Myocyte (in vitro differentiated cells): ENCODE measurements at places on chromosomes 1 and 21.

GRCh38 chr1:15107911-15108310, 45.6 kb upstream of the TMEM51 start:
- no peak for DNase-seq

- DNase-seq: no peak
Observed at GRCh38 chr1:225974454-225974853, 24.7 kb downstream of the SDE2 start.

GRCh38 chr1:165189913-165190312, 166.6 kb downstream of the LMX1A start:
- DNase-seq: no peak

DNA sequence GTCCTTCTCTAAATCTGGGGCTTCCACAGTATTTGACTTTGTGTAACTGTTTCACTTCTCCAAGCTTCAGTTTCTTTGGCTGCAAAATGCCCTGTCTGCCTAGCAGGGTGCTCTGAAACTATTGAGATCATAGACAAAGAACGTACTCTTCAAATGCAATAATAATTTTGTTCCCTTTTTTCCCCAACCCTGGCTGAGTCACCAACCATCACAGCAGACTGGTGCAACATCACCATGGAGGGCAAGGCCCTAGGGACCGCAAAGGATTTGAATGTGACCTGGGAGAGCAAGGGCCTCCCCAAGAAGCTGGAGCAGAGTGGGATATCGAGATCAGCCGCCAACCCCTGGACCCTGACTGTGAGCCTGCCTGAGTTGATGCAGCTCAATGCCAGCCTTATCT, 115.0 kb downstream of the FCRL5 start:
- DNase-seq: no peak

DNA sequence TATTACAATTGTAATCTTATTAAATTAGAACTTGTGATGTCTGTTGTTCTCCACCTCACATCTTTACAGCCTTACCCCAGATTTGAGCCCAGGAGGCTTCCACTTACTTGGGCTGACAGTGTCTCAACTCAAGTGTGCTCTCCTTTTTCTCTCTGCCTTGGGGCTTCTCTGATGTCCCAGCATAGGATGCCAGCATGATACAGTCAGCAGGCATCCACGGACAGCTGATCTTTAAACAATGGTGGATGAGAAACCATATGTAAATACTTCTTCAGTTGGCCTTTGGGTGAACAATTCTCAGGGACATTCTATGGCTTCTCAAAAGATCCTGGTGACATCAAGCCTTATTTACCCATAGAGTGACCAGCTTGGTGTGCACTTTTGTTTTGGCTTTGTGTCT, 107.6 kb upstream of the GORAB start:
- no peak for DNase-seq

DNA sequence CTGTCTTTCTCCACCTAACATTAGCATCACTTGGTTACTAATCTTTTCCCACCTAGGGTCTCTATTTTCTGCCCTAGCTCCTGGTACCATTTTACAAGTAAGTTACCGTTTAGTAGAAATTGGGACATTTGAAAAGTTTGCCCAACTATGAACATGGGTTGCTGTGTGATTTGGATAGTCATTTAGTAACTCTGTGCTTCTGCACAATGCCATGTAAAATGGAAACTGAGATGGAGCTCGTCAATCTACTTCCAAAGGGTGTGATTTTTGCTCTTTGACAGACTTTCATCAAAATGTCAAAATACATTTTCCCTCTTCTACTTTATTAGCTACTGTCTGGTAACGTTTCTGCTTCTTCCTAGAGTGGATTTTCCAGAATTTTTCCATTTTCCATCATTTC, 381.5 kb upstream of the B3GALT2 start:
- DNase-seq: no peak

GRCh38 chr21:41681348-41681801, 85.5 kb downstream of the RIPK4 start:
- DNase-seq: no peak

- no peak for DNase-seq
Observed at GRCh38 chr1:214511639-214511998, 39.8 kb downstream of the PTPN14 start.

- peak; percentile 30 for DNase-seq
Observed at GRCh38 chr1:154716614-154717527, 108.9 kb upstream of the ADAR start.

- DNase-seq: no peak
Observed at GRCh38 chr1:199122085-199122484, 483.2 kb downstream of the PTPRC start.

GRCh38 chr1:55413286-55413685, 198.1 kb upstream of the USP24 start:
- DNase-seq: no peak

GRCh38 chr1:203290261-203291089, 14.8 kb upstream of the BTG2 start:
- DNase-seq: peak; percentile 95

GRCh38 chr1:15737324-15738319, 1.6 kb downstream of the SLC25A34 start:
- peak; percentile 76 for DNase-seq

DNA sequence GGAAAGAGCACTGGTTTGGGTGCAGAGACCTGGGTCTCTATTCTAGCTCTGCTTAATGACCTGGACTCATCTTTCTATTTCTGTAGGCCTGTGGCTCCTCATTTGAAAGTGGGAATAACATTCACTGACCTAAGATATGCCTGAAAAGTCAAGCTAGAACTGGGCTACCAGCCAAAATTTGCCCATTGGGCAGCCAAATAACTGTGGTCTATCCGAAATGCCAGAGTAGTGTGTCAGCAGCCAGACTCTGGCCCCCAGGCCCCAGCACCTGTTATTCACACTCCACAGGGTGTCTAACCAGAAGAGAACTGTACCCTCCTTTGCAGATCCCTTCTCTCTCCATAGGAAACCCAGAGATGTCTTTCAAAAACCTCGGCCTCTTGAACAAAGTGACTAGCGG, 12.6 kb downstream of the DAB1 start:
- peak; percentile 89 for DNase-seq

- no peak for DNase-seq
Observed at GRCh38 chr1:218943371-218943770, 230.3 kb upstream of the LYPLAL1 start.

DNA sequence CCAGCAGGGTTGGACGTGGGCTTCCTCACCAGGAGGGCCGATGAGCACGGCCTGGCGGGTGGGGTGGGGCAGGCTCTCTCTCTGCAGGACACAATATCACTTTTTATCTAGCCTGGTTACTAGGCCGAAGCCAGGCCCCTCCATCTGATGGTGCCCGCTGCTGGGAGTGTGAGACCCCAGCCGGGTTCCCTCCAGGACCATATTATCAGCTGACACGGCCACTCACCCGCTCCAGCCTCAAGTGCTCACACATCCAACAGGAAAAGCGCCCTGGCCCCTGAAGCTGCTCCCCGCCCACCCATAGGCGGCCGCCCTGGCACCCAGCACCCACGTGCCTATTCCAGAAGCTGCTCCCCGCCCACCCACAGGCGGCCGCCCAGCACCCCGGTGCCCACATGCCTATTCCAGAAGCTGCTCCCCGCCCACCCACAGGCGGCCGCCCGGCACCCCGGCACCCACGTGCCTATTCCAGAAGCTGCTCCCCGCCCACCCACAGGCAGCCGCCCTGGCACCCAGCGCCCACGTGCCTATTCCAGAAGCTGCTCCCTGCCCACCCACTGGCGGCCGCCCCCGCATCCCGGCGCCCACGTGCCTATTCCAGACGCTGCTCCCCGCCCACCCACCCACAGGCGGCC, 5.0 kb downstream of the SLC19A1 start:
- DNase-seq: no peak

DNA sequence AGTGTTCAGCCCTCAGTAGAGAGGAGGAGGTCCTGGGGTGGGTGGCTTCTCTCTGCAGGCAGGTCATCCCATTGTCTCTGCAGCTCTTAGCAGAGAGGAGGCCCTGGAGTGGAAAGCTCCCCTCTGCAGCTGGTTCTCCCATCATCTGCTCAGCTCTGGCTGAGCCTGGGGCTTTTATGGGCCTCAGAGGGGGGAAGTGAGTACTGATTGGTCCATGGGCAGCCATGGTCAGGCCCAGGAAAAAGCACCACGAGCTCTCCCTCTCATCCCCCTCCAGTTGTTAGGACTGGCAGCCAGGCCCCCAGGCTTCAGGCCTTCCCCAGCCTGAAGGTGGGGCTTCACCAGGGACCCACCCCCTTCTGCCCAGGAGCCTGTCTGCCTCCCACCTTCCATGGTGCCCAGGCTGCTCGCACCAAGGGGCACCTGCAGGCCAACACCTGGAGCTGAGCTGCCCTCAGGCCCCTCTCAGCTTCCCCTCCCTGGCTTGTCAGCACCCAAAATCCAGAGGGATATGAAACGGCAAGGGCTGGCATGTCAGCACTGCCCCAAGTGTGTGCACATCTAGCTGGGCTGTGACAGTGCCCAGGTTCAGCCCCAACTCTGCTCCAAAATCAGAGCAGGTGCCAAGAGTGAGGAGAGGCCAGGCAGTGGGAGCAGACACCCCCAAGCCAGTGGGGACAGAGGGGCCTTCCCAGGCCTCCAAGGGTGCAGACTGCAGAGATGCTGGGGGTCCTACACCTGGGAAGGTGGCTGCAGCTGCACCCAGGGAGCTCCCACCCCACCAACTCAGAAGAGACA, 449.0 kb downstream of the MATN1 start:
- no peak for DNase-seq

- DNase-seq: peak; percentile 8
Observed at GRCh38 chr1:64515427-64515826, 45.5 kb downstream of the CACHD1 start.

DNA sequence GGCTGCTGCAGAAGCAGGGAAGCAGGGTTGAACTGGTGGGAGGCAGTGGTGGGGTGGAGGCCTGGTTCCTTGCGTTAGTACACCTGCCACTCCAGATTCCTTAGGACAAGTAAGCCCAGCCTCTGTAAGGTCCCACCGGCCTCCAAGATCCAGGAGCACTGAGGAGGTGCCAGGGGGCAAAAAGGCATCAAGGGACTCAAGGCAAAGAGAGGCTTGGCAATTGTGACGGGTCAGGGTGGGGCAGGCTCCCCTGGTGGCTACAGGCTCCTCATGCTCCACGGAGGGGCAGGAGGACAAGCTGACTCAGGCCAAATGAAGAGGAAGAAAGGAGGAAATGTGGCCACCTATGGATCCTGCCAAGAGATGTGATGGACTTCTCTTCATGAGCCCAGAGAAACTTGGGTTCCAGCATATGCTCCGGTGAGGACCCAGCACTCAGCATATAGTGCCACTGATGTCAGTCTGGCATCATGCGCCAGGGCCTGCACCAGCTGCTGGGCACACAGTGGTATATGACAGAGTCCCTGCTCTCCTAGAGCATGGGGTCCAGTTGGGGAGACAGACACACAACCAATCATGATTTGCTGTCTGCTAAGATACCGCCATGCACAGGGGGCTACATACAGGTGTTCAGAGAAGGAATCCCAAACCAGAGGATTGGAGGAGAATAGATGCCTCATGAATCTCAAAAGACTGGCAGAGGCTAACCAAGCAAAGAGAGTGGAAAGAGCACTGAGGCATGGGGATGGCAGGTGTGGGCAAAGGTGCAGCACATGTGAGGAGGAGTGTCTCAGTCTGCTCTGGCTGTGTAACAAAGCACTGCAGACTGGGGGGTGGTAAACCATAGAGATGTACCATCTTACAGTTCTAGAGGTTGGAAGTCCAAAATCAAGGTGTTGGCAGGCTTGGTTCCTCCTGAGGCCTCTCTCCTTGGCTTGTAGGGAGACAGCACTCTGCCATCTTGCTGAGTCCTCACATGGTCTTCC, 249.7 kb downstream of the RHOU start:
- DNase-seq: no peak

GRCh38 chr1:192485692-192486436, 89.7 kb upstream of the RGS1 start:
- peak; percentile 95 for DNase-seq

DNA sequence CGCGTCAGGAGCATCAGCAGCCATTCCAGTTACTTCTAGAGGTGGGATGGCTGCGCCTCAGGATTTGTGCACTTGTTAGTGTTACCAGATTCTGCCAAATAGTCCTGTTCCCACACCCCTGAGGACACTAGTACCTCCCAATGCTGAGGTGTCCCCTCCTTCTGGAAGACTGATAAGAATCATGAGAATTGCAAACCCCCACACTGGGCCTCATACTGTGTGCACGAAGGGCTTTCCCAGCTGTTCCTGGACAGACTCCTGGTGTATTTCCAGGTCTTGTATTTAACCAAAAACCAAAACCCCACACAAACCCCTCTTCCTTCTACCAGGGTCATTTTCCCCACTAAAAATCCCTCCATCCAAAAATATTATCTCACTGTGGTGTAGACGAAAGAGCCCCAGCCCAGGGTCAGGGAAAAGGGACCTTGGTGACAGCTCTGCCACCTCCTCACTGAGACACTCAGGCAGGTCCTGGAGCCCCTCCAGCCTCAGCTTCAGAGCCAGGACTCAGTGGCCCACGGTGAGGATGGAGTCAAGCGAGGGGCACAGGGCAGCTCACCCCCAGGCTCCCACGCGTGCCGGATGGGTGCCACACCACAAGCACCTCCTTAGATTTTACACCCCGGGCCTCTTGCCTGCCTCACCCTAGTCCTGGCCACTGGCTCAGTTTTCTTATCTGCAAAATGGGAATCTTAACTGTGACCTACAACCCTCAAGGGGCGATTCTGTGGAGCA, 131.4 kb upstream of the RUNX3 start:
- DNase-seq: no peak

DNA sequence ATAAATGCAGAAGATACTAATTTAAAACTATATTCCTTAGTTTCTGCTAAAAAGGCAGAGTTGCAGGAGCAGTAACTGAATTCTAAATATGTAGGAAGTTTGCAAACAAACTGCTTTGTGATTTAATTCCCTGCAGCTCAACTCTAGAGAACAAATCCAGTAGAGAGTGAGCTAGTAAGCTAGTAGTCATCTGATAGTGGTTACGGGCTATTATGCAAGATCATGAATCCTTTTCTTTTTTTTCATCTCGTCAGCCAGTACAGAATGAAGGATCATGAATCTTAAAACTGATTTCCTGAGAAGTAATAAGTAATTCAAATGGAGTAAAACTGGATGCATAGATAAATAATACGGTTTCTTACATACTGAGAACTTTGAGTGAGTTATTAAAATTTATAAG, 3.3 kb downstream of the DPH5 start:
- peak; percentile 42 for DNase-seq

DNA sequence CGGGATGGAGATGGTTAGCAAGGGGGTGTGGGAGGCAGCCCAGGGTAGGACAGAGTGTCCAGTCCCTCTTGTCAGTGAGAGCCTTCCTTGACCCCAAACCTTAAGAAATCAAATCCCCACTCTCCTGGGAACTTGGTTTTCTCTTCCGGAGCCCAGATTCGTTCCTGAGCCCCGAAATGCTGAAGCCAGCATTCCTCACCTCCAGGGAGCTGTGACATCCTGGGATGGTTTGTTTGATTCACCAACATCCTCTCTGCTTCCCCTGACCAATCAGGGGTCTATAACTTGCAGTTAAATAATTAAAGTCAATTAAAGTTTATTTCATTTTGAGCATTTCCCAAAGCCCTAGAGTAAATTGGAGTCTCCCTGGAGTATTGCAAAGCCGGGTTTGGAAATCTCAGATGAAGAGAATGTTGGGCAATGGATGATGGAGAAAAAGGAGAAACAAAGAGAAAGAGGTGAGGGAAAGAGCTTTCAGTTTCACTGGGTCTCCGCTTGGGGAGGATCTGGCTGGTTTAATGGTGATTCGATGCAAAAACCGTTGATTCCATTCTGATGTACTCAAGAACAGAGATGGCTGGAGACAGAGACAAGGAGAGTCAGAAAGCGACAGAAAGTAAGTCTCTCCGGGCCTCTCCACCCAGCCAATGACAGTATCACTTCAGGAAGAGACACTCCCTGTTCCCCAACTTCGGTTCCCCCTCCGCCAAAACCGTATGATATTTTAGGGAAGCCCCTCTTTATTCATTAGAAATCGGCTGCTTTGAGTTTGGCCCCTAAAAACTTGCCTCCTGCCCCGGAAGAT, 12.8 kb upstream of the ALX3 start:
- no peak for DNase-seq

GRCh38 chr1:82731216-82731615, 930.5 kb downstream of the ADGRL2 start:
- no peak for DNase-seq
